PC-9 (cell line): ENCODE measurements at places on chromosomes 1 and 21. TPM values are rescaled to one million over a fixed set of nuclear protein-coding genes. Genes with fewer than 3 reads are reported as not detected.
A peak's percentile ranks its signal among the peaks of the same experiment; 100 is the strongest.

DNA sequence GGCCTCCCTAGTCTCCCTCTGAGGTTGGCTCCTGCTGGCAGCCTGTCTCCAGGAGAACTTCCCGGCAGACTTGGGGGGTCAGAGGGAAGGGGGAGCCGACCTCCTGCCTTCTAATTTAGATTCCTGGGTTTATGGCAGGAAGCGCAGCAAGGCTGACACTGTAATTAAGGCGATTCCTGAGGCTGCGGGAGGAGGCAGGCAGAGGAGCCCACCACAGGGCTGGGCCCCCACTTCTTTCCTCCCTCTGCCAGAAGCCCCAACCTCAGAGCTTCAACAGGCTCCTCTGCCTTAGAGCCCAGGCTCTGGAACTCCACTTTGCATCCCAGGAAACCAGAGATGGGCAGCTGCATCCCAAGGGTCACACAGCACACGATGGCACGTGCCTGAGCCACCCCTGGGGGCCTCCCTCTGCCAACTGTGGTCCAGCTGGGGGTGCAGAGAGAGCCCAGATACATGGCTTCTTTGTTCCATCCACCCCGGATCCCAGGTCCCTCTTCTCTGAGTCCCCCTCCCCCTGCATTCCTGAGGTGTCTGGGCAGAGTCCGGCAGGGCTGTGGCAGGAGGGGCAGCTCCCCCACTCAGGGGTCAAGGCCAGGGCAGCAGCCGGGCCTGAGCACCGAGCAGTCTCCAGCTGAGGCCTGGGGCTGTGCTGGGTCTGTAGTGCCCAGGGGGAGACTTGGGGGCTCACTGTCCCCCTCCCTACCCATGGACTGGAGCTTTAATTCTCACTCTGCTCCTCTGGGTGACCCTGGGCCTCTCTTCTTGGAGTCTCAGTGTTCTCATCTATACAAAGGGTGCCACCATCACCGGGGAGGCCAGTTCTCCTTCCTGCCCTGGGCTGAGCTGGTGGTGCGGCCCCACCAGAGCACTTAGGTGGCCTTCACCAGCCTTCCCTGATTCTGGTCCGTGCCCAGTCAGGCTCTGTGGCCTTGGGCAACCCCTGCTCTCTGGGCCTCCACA lies 39.4 kb upstream of the FAM131C start:
- DNase-seq: peak; percentile 41
- no peak overlapping the region for H3K27ac ChIP-seq
- peaks cover 21% of the 10 kb centered on the region for H3K4me1 ChIP-seq
- H3K27me3 ChIP-seq: no peaks in the 10 kb centered on the region
- H3K36me3 ChIP-seq: no peaks in the 10 kb centered on the region

The EPS8L3 gene
- 0.68 and 1.2 TPM in 2 replicates for total RNA-seq

DNA sequence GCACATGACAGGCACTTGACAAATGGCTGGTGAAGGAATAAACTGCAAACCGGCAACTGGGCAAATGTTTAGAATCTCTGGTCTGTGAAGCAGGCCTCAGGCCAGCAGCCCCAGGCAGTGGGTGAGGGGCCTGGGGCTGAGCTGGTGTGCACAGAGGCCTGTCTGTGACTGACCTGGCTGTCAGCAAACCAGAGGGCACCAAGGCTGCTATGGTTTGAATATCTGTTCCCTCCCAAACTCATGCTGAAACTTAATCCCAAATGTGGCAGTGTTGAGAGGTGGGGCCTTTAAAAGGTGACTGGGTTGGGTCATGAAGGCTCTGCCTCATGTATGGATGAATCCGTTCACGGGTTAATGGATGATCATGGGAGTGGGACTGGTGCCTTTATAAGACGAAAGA lies 139.8 kb downstream of the DMRTB1 start:
- H3K27me3 ChIP-seq: no peaks in the 10 kb centered on the region; the same call in 1 of the 2 replicates
- H3K4me1 ChIP-seq: no peaks in the 10 kb centered on the region
- DNase-seq: no peak
- no peaks in the 10 kb centered on the region for H3K36me3 ChIP-seq
- no peak overlapping the region for H3K27ac ChIP-seq

The MATN1 gene
- total RNA-seq: 0.37 and 0.50 TPM in 2 replicates

- no peaks in the 10 kb centered on the region for H3K27me3 ChIP-seq
- H3K36me3 ChIP-seq: no peaks in the 10 kb centered on the region
- no peak overlapping the region for H3K4me3 ChIP-seq
- H3K27ac ChIP-seq: no peak overlapping the region
- H3K4me1 ChIP-seq: peaks cover 29% of the 10 kb centered on the region
- DNase-seq: no peak
Measured at GRCh38 chr1:77016386-77016985, 149.2 kb downstream of the ST6GALNAC5 start.

The ETNK2 gene
- 16.3 and 18.3 TPM in 2 replicates for total RNA-seq

The CRP gene
- total RNA-seq: not detected in 2 replicates

- H3K4me3 ChIP-seq: no peak overlapping the region
- H3K36me3 ChIP-seq: no peaks in the 10 kb centered on the region
- H3K4me1 ChIP-seq: peaks cover 18% of the 10 kb centered on the region
- H3K27me3 ChIP-seq: no peaks in the 10 kb centered on the region
- no peak overlapping the region for H3K27ac ChIP-seq
- DNase-seq: no peak
Measured at GRCh38 chr1:19062258-19063029, 106.0 kb upstream of the IFFO2 start.
